Progenitor cell of endocrine pancreas (in vitro differentiated cells): ENCODE measurements at places on chromosomes 6 and 20. TPM values are rescaled to one million over a fixed set of nuclear protein-coding genes. Genes with fewer than 3 reads are reported as not detected.

Gene KCNQ5
- total RNA-seq: 0.53 and 1.0 TPM in 2 replicates

Gene NR2E1
- not detected in 2 replicates for total RNA-seq

Gene WFDC11
- total RNA-seq: not detected in 2 replicates

Gene LPA
- total RNA-seq: 2.7 and 3.2 TPM in 2 replicates

Gene EPPIN
- not detected in 2 replicates for total RNA-seq

Gene PAX1
- total RNA-seq: 1.3 and 3.3 TPM in 2 replicates

Gene MBOAT1
- total RNA-seq: 3.0 and 4.5 TPM in 2 replicates

DNA sequence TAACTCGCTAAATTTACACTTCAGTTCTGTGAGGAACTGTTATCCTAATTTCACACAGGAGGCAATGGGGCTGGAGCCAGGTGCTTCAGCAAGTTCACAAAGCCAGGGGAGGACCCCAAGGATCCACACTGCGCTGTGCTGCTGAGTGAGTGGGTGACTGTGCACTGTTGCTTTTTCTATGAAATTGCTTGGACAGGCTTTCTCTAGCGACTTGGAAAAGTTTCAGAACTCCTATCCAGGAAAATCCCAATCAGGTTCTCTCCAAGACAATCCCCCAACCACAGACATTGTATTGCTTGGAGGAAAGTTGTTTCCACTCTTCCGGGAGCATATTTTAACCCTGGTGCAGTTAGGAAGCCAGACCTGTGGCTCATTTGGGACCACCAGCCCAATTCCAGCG is 175.9 kb upstream of the CST7 start:
- DNase-seq: no peak

DNA sequence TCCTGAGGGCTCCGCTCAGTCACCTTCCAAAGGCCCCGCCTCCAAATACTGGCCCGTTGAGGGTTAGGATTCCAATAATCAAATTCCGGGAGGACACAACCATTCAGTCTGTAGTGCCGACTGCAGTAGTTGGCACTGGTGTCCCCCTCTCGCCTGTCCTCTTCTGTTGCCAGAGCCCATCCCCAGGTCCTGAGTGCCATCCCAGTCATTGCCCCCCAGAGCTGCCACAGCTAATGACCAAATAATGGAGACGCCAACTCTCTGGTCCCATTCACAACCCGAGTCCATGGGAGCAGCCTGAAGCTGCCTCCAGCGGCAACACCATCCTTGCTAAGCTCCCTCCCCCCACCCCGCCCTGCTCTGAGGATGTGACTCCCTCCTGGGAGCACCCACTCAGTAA is 115.9 kb downstream of the JPH2 start:
- DNase-seq: no peak

GRCh38 chr6:75931011-75931680 is 141.3 kb downstream of the IMPG1 start:
- DNase-seq: no peak

DNA sequence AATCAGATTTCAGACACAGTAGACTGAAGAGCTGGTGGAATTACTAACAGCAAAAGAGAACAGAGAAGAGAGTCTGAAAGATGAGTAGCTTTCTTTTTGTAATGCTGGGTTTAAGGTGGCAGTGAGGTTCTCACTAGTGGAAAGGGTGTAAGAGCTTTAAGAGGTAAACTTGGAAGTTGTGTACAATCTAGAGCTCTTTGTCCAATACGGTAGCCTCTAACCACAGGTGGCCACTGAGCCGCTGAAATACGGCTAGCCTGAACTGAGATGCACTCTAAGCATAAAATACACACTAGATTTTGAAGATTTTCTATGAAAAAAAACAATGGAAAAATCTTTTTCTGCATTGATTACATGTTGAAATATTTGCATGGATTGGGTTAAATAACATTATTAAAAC is 4.0 kb downstream of the ELOVL2 start:
- DNase-seq: no peak

GRCh38 chr6:149924933-149925252 is 2.0 kb upstream of the RAET1G start:
- no peak for DNase-seq

DNA sequence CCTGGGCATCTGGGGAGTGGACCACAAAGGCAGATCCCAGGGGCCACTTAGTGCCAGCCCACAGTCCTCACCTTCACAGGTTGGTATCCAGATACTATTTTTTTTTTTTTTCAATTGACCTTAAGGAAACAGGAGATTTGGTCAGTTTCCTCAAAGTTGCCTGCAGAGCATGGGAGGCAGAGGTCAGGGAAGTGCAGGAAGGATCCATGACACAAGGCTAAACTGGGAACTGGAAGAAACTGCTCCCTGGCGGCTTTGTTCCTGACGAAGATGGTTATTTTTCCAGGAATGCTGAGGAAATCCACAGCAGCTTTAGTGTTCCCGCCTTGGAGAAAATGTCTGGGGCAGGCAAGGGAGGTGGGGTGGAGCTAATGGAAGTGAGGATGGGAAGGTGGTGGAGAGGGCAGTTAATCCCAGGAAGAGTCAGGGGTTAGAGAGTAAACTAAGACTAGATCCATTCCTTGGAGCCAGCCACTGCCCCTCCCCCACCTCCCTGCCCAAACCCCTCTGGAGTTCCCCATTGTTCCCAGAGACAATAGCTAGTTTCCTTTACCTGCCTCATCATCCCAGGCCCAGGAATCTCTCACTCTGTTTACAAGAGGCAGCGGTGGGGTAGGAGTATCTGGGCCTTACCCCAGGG is 14.3 kb upstream of the MYMX start:
- DNase-seq: no peak

GRCh38 chr6:46380152-46380807 is 111.0 kb downstream of the RCAN2 start:
- no peak for DNase-seq

DNA sequence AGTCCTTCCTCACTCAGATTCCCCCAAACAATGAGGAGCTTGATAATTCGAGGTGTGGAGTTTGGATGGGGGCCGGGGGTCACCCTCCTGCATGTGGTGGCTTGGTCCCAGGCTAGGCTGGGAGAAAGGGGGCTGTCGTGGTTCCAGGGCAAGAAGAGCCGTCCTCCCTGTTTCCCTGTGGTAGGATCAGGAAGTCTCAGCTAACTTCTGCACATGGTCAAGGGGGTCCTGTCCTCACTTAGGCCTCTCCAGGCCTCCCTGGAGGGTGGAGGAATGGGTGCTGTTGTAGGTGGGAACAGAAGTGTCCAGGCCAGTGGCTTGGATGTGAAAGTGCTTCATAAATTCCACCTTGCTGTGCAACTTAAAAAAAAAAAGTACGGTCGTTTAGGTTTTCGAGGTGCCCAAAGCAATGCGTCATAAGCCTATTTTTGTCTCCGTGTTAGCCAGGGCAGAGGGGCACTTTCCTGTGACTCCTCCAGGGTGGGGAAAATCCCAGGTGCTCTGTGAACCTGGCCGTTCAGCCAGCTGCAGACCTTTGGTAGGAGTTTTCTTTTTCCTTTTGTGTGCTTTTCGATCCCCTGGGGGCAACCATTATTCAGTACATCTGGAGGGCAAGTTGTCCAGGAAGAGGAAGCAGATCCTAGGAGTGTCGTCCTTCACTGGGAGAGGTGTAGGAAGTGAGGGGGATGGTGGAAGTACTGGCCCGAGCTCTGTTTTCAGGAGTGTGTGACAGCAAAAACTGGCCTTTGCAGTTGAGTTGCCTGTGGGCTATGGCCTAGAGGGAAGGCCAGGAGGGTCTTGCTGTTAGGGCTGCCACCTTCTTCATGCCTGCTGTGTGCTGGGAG is 9.6 kb downstream of the IGF2R start:
- no peak for DNase-seq

GRCh38 chr20:21393816-21394519 is 3.4 kb downstream of the NKX2-4 start:
- DNase-seq: no peak

DNA sequence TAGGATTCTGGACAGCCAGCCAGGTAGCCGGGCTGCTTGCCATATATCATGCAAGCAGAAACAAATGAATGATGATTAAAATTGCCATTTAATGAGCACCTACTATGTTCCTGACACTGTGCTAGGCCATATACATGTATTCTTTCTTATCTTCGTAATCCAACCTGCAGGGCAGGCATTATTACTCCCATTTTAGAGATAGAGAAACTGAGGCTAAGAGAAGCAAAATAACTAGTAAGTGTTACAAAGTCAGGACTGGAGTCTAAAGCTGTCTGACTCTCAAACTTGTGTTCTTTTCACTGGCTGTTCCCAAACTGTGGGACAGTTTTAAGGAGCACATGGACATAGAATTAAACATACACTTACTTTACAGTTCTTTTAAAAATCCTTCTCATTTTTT is 2.0 kb downstream of the CD40 start:
- DNase-seq: no peak

GRCh38 chr6:38483526-38483925 is 156.2 kb downstream of the BTBD9 start:
- no peak for DNase-seq

GRCh38 chr6:50369996-50370395 is 320.3 kb upstream of the DEFB112 start:
- DNase-seq: no peak

GRCh38 chr20:57805747-57806146 is 95.9 kb upstream of the PMEPA1 start:
- DNase-seq: no peak

- DNase-seq: no peak
Observed at GRCh38 chr6:17584241-17584803, 15.8 kb upstream of the FAM8A1 start.

- no peak for DNase-seq
Observed at GRCh38 chr6:41747256-41748101, at the start of gene PGC. TSS of gene PGC (minus strand) at chr6:41747397. CDS start at chr6:41747334, 63 bp downstream.

GRCh38 chr6:3449750-3450305 is 7.0 kb downstream of the SLC22A23 start:
- DNase-seq: no peak

DNA sequence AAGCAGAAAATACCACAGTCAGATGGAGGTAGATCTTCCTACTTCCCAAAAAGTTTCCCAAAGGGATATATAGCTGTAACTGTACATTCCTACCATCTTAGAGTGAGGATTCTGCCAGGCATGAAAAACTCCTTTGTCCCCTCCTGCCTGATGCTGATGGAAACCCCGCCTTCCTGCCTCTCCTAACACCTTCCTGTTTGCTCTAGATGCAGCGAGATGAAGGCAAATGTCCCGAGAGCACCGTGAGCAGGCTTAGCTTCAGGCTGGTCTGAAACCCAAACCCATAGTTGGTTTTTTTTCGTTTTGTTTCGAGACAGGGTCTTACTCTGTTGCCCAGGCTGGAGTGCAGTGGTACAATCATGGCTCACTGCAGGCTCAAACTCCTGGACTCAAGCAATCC is 55.6 kb downstream of the MYB start:
- no peak for DNase-seq

- no peak for DNase-seq
Observed at GRCh38 chr6:70996106-70996505, 39.2 kb upstream of the B3GAT2 start.

DNA sequence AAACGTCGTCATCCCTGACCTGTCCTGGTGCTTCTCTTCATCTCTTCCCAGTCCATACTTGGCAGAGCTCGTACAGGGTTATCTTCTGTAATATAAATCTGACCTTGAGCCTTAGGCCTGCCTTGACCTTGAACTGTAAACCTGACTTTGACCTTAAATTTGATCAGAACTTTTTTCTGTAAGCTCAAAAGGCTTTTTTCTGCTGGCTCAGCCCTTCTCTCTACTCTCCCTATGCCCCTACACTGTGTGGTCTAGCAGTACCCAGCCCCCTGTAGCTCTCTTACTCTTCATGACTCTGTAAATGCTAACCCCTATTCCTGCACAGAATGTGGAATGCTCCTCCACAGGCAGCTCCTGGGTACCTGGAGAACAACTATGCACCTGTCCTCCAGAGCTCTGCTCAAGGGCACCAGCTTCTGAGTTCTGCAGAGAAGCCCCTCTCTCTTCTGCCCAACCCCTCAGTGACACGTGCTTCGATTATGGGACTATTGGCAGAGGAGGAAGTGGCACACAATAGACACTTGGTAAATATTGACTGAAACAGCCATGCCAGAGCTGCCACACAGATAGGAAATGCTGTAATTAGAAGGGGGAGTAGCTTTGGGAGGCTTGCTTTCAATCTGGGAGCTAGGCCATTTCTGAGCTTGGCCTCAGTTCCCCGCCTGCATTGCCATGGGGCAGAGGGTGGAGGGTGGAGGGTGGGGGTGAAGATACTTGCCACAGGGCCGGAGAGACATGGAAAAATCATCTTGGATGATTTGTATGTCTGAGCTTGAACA is 15.4 kb downstream of the SNPH start:
- DNase-seq: no peak

DNA sequence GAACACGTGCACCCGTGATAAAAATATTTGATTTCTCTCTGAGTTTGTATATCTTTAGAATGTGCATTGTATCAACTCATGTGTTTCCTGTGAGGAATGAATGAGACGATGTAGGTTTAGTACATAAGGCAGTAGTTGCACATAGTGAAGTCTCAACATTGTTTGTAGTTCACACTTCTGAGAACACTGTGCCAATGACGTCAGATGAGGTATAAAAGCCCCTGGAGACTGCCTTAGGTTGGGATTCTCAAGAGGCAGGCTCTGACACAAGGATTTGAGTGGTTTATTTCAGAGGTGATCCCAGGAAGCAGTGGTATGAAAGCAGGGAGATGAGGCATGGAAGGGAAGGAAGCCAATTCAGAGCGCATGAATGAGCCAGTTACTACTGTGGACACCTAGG is 2.6 kb upstream of the NKAIN2 start:
- no peak for DNase-seq

DNA sequence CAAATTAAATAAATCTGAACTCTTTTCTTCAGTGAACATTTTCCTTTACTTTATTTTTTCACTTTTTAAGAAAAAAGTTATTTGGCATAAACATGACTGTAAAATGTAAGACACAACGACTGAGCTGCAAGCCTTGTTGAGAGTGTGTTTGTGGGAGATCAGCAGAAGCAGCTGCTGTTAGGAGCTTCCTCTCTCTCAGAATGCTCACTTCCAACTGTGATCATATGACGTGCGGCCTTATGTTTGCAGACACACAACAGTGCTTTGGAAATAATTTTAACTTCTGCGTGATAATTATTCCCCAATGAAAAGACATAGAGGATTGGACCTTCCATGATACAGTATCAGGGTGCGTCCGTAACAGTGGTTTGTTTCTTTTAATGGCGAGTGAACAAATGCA is 104.0 kb downstream of the ARHGAP18 start:
- no peak for DNase-seq

GRCh38 chr6:18823782-18824386 is 436.7 kb downstream of the RNF144B start:
- DNase-seq: no peak

DNA sequence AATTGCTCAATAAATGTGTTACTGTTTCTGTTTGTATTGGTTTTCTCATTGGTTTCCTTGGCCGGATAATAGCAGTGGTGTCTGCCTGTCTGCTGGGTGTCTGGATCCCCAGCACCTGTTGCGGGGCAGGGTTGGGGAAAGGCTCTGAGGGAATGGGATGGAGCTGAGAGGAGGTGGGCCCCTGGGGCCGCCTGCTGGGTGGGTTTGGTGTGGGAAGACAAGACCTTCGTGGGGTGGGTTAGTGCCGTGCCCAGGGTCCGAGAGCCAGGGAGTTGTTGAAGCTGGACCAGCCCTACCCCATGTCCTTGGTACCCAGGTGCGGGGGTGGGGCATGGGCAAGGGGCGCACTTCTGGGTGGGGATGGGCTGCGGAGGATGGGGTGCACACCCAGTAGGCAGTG is 4.0 kb downstream of the SS18L1 start:
- no peak for DNase-seq
